ENCODE measurements at places on chromosomes 5 and 9.

DNA sequence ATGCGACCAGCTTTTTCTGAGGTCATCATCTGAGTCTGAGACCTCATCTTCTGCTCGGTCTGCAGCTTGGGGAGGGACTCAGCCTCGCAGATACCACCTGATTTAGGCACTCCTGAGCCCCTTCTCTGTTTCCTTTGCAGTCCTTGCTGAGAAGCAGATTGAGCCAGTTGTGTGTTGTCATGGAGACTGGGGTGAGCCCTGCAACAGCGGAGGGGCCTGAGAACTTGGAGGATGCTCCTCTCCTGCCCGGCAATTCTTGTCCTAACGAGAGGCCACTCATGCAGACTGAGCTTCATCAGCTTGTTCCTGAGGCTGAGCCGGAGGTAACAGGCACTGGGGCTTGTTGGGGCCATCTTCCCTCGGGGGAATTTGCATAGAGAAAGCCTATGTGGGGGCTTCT, 19.2 kb downstream of the TEX53 start:
- no peak overlapping the region for H3K4me3 ChIP-seq
- H3K27ac ChIP-seq, result no peak overlapping the region
- peaks cover 10% of the 10 kb centered on the region for H3K36me3 ChIP-seq
- no peaks in the 10 kb centered on the region for H3K27me3 ChIP-seq
- H3K4me1 ChIP-seq, result no peaks in the 10 kb centered on the region

DNA sequence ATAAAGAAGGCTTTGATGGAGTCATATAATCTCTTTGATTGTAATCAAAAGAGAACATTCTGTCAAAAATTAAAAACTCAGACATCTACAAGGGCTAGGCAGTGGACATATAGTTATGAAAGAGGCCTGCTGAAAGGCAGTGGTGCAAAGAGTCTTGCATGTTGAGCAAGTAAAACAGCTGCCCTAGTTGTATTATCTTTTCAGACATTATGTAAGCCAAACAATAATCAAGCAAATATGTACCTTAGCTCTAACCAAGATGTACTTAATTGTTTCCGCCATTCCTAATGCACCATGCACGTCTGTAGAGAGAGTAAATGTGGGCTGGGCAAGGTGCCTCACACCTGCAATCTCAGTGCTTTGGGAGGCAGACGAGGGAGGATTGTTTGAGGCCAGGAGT, 14.3 kb downstream of the GAPT start:
- no peak overlapping the region for H3K4me3 ChIP-seq
- no peak for DNase-seq
- no peaks in the 10 kb centered on the region for H3K36me3 ChIP-seq
- H3K27me3 ChIP-seq, result peaks cover 61% of the 10 kb centered on the region

DNA sequence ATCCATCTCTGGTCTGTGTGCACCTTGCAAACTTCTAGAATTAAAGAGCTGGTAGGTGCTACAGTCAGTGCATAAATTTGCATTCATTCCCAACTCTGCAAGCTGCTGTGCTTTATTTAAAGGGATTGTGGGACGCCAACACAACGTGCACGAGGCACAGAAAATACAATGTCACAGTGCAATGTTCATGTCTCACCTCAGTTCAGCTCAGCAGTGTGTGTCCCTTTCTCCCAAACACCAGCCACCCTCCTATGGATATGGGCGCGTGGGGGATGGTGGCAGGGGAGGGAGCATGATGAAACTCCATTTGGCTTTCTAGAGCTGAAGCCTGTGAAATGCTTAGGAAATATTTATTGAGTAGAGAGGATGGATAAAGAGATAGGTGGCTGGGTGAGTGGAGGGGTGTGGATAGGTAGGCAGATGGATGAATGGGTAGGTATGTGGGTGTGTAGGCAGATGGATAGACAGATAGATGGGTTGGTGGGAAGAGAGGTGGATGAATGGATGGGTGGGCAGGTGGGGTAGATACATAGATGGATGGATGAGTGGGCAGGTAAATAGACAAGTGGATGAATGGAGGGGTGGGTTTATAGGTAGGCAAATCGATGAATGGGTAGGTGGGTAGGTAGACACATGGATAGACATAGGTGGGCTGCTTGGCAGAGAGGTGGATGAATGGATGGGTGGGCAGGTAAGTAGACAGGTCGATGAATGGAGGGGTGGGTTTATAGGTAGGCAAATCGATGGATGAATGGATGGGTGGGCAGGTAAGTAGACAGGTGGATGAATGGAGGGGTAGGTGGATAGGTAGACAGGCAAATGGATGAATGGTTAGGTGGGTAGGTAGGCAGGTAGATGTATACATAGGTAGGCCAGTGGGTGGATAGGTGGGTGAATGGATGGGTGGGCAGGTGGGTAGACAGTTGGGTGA, 92.7 kb upstream of the FCN2 start:
- no peak overlapping the region for H3K27ac ChIP-seq
- no peaks in the 10 kb centered on the region for H3K36me3 ChIP-seq
- no peak overlapping the region for H3K4me3 ChIP-seq

DNA sequence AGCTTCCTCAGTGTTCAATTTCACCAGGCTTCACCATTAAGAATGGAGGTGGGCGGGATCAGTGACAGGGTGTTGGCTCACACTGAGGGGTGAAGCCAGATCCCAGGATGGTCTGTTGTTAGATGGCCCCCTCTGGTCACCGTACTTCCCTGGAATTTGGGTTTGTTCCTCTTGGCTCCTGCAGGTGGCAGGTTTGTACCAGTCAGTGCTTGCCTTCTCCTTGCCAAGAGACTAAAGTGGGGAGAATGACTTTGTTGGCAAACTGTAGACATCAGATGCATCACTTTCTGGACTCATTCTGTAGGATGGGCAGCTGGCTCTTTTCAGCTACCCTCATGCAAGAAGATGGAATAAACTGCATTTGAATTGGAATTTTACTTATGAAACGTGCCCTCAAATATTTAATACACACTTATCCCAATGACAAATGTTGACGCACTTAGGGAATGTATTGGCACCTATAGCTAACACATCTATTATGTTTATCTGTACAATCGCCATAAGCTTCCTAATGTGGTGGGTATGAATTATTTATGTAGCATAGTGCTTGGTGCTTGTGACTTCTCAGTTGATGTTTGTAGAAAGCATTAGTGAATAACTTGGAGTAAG, 31.4 kb upstream of the ANKRD55 start:
- no peaks in the 10 kb centered on the region for H3K27me3 ChIP-seq
- H3K36me3 ChIP-seq, result no peaks in the 10 kb centered on the region
- no peaks in the 10 kb centered on the region for H3K4me1 ChIP-seq

GRCh38 chr5:24365406-24365805, 279.4 kb downstream of the CDH10 start:
- H3K27ac ChIP-seq, result no peak overlapping the region
- peaks cover 5% of the 10 kb centered on the region for H3K4me1 ChIP-seq

DNA sequence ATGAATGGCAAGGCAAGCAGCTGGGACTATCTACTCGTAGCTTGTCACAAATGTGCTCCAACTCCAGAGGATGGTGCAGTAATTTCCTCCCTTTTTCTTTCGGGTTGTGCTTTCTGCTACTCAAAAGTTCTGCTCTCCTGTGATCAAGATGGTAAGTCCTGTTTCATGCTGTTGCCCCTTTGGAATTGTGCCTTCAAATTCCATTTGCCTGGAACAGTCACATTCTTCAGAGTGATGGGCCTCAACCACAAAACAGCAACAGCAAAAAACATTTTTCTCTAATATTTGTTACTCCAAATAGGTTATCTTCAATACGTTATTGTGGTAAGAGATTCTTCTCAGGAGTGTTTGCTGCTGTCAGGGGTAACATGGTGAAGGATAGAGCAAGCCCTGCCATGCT, 209.3 kb downstream of the PALM2AKAP2 start:
- no peaks in the 10 kb centered on the region for H3K27me3 ChIP-seq
- H3K4me1 ChIP-seq, result peaks cover 18% of the 10 kb centered on the region
- no peaks in the 10 kb centered on the region for H3K36me3 ChIP-seq
- DNase-seq, result no peak
- H3K27ac ChIP-seq, result no peak overlapping the region

- H3K4me1 ChIP-seq, result peaks cover 7% of the 10 kb centered on the region
- no peaks in the 10 kb centered on the region for H3K36me3 ChIP-seq
- H3K27me3 ChIP-seq, result no peaks in the 10 kb centered on the region
- no peak for DNase-seq
- no peak overlapping the region for H3K4me3 ChIP-seq
Observed at GRCh38 chr5:53170746-53171349, 61.3 kb upstream of the MOCS2 start.

- H3K36me3 ChIP-seq, result no peaks in the 10 kb centered on the region
- H3K27ac ChIP-seq, result no peak overlapping the region
Observed at GRCh38 chr5:7717691-7718090, 133.2 kb downstream of the CFAP90 start.

- no peak for DNase-seq
- no peaks in the 10 kb centered on the region for H3K36me3 ChIP-seq
- no peaks in the 10 kb centered on the region for H3K4me1 ChIP-seq
- peaks cover 8% of the 10 kb centered on the region for H3K27me3 ChIP-seq
- no peak overlapping the region for H3K27ac ChIP-seq
Observed at GRCh38 chr5:63310644-63311043, 651.6 kb downstream of the HTR1A start.

GRCh38 chr5:110769000-110769681, 30.3 kb downstream of the SLC25A46 start:
- H3K4me3 ChIP-seq, result no peak overlapping the region
- DNase-seq, result no peak
- H3K36me3 ChIP-seq, result no peaks in the 10 kb centered on the region
- no peak overlapping the region for H3K27ac ChIP-seq
- H3K27me3 ChIP-seq, result no peaks in the 10 kb centered on the region

GRCh38 chr5:35538198-35538931, 79.3 kb upstream of the SPEF2 start:
- H3K27me3 ChIP-seq, result peaks cover 4% of the 10 kb centered on the region
- no peak for DNase-seq
- no peak overlapping the region for H3K4me3 ChIP-seq
- H3K36me3 ChIP-seq, result no peaks in the 10 kb centered on the region
- no peak overlapping the region for H3K27ac ChIP-seq
- H3K4me1 ChIP-seq, result no peaks in the 10 kb centered on the region

DNA sequence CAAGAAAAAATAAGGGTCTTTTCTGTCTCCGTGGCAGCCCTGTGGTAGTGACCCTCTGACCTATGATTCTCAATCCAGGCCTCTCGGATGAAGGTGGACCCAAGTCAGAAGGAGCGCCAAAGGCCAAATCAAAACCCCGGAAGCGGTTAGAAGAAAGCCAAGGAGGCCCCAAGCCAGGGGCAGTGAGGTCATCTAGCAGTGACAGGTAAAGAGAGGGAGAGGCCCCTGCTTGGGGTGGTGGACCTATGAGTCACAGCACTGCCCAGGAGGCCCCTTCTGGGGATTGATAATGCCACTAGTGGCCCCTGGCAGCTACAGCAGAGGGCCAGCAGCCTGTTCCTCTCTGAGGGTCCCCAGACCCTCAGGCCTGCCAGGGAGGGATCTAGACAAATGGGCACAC, 6.4 kb upstream of the SLC2A8 start:
- H3K27ac ChIP-seq, result no peak overlapping the region
- H3K27me3 ChIP-seq, result no peaks in the 10 kb centered on the region
- H3K36me3 ChIP-seq, result no peaks in the 10 kb centered on the region
- no peak overlapping the region for H3K4me3 ChIP-seq

DNA sequence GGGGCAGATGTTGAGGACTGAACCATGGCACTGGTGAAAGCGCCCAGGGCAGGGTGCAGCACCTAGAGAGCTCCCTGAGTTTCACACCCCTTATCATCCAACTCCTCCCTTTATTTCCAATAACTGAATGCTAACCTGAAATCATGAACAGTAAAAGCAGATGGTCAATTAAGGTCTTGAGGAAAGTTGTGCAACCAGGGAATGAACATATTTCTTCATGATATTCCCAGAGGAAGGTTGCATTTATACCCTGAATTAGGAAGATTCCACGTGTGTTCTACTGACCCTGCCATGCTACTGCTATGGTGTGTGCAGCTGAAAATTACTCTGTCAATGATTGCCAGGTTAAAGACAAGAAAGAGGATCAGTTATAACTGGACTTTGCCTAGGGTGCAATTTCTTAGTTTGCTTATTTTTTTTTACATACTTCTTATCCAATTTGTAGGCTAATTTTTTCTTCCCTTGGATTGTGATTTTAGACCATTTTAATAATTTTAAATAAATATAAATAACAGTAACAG, 319.8 kb downstream of the SEMA5A start:
- H3K27ac ChIP-seq, result no peak overlapping the region
- H3K36me3 ChIP-seq, result no peaks in the 10 kb centered on the region
- H3K4me1 ChIP-seq, result no peaks in the 10 kb centered on the region
- no peak for DNase-seq
- no peak overlapping the region for H3K4me3 ChIP-seq

- no peak overlapping the region for H3K27ac ChIP-seq
- no peaks in the 10 kb centered on the region for H3K36me3 ChIP-seq
- H3K27me3 ChIP-seq, result no peaks in the 10 kb centered on the region
- DNase-seq, result no peak
- no peak overlapping the region for H3K4me3 ChIP-seq
Observed at GRCh38 chr5:83899326-83899970, 178.8 kb upstream of the HAPLN1 start.

DNA sequence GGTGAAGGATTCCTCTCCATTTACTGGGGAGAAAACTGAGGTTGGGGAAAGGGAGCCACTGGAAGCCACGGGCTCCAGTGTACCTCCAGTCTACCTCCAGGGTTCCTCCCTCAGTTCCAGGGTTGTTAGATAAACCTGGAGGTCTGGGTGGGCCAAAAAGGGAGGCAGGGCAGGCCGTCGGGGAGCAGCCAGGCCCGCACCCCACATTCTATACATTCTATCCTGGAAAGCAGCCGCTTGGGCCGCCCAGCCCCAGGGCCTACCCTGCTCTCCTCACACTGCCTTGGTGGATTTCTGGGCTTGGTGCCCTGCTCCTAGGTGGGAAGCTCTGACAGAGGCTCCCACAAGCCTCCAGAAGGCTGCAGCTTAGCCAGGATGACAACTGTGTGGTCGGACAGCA, 18.1 kb upstream of the SUSD3 start:
- H3K4me3 ChIP-seq, result no peak overlapping the region
- no peak for DNase-seq
- H3K27me3 ChIP-seq, result no peaks in the 10 kb centered on the region
- no peaks in the 10 kb centered on the region for H3K36me3 ChIP-seq
- no peaks in the 10 kb centered on the region for H3K4me1 ChIP-seq

DNA sequence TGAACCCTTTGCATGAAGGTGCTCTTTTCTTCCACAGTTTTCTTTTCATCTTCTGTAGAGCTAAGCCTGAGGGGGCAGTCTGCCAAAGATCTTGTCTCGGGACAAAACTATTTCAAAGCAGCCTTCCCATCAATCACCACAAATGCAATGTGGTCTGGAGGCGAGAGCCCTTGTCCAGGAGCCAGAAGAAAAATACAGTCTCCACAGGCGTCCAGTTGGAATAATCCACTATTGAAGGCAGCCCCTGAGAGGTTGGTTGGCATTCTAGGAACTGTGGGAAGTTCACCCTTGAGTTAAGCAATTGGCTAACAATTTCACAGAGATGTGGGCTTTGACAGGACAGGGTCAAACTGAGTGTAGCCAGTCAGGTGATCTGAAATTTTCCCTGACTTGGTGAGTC, 72.0 kb downstream of the SEMA6A start:
- peaks cover 4% of the 10 kb centered on the region for H3K27me3 ChIP-seq
- no peak overlapping the region for H3K27ac ChIP-seq
- H3K4me3 ChIP-seq, result no peak overlapping the region
- no peak for DNase-seq
- H3K4me1 ChIP-seq, result no peaks in the 10 kb centered on the region

GRCh38 chr5:126650463-126650862, 49.7 kb downstream of the PHAX start:
- H3K4me1 ChIP-seq, result no peaks in the 10 kb centered on the region
- no peaks in the 10 kb centered on the region for H3K36me3 ChIP-seq
- H3K4me3 ChIP-seq, result no peak overlapping the region
- H3K27ac ChIP-seq, result no peak overlapping the region
- no peak for DNase-seq

All from RWPE2 (cell line).